Lung (tissue), 17 donors: ENCODE measurements at places on chromosomes 1 and 21. TPM values are rescaled to one million over a fixed set of nuclear protein-coding genes. Genes with fewer than 3 reads are reported as not detected.

- no peak for DNase-seq
Measured at GRCh38 chr1:156811168-156811567, 5.5 kb downstream of the SH2D2A start.

DNA sequence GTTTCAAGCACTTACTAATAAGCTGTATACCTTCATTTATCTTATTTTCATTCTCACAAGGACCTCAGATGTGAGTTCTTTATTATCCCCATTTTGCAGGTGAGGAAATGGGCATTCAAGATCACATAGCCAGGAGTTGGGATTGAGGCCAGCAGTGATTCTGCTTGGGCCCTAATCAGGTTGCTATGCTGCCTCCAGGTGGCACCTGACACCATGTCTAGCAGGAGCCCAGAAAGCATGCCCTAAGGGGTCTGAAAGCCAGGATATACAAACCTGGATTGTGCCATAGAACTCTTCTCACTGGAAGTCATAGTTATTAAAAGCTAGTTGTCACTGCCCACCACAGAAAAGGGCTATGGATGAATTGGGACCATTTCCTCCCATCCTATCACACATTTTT, 61.1 kb downstream of the FYB2 start:
- no peak for DNase-seq

DNA sequence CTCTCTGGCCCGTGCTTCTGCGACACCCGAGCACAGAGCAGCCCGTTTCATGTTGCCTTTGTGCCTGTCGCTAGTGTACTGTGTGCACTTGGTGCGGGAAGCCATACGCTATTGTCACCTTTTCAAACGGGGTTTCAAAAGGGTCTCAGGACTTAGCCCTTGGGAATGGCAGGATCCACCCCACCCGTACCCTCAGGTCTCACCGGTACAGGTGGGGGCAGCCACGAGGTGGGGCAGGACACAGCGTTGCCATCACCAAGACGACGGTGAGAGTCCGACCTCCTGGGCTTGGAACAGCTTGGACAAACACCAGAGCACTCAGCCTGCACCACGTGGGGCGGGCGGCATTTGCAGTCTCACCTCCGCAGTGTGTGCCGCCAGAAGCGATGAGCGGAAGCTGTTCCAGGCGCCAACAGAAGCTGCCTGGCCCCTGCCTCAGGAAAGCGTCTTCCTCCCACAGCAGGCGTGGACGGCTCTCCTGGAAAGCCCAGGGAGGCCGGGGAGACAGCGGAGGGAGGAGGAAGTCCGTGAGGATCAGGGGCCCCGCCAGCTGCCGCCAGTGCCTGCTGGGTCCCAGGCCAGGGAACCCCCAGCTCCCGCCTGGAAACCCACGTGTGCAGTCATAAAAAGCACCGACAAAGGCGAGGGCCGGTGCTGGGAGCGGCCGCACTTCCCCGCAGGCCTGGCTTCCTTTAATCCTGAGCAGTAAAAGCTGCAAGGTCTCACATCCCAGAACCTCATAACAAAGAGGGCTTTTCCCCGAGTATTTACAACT, 131.3 kb upstream of the ARHGEF16 start:
- DNase-seq: peak; percentile 54

- DNase-seq: no peak
Measured at GRCh38 chr1:26759531-26759930, 28.2 kb upstream of the PIGV start.

The CLDN17 gene
- total RNA-seq: not detected

DNA sequence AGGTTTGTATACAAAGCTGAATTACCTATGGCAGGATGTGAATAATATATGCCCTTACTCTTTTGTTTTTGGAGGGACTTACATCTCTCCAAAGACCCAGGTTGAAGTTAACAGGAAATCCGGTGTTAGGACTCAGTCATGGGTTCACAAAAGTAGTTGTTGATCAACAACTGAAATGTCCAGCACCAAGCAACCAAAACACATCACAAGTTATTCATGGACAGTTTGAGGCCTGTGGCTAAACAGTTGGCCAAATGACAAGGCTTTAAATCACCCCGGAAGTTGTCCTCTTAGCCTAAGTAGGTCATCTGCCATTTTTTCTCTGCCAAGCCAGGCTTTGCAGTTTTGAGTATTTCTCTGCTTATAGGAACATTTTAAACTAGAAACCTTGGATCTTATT, 89.9 kb downstream of the CD247 start:
- peak; percentile 57 for DNase-seq

DNA sequence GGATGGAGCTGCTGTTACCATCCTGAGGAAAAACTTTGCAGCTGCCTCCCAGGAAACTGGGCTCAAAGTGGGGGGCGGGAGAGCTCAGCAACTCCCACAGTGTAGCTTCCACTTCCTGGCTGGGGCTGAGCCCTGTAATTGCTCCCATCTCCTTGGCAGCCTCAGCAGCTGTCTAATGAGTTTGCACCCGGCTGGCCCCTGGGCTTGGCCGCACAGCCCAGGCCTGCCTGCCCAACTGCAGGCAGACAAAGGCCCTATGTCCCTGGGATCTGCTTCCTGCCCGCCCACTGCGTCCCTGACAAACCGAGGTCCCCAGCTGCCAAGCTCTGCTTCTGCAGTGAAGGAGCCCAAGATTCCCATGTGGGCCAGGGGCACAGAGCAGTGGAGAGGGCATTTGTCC, 30.1 kb downstream of the EDN2 start:
- DNase-seq: peak; percentile 76

The MEGF6 gene
- total RNA-seq: 44.1 TPM

DNA sequence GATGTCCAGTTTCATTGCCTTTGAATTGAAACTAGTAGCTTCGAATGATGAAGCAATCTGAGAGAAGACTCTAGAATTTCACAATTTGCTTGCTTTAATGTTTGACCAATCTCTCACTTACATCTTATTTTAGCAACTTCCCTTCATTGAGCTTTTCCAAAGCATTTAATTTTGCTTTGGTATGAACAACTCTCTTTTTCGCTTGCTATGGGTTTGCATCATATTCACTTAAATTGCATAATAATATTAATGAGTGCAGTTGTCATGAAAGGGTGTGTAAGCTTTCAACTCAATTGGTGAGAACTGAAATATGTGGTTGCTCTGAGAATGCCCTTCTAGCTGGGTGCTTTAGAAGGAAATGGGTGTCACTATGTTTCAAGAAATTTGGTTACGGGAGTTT, 309.2 kb downstream of the HLX start:
- DNase-seq: no peak

The SESN2 gene
- 19.4 TPM for total RNA-seq

The RIMS3 gene
- 5.5 TPM for total RNA-seq

DNA sequence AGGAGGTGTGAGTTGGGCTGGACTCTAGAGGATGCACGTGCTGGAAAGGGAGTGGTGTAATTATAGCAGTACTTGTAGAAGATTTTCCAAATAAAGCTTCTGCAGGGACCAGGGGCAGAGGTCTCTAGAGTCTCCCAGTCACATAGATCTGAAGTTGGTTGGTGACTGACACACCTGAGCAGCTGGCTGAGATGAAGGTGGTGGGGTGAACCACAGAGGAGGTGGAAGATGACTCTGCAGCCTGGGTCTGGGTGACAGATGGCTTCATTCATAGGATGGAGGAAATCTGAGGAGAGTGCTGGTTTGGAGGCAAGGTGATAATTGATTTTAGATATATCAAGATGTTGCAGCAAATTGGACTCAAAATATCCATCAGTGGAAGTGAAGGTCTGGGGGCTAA, 178.9 kb upstream of the IVNS1ABP start:
- DNase-seq: no peak

DNA sequence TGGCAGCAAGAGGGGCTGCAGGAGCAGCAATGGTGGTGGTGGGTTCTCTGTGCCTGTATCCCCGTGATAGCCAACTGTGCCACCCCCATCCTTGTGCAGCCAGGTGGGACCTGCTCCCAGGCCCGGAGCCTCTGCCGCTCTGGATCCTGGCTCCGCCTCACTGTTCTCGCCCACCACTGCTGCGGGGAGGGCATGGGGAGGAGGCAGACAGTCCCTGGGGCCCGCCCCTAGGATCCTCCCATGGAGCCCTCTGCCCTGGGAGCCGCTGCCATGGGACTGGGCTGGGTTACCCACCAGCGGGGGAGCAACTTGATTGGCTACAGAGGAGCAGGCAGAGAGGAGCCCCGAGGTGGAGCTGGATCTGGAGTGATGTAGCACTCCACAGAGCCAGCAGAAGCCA, 31.6 kb downstream of the CD1D start:
- no peak for DNase-seq

The AVPR1B gene
- total RNA-seq: not detected

The INAVA gene
- 17.1 TPM for total RNA-seq

DNA sequence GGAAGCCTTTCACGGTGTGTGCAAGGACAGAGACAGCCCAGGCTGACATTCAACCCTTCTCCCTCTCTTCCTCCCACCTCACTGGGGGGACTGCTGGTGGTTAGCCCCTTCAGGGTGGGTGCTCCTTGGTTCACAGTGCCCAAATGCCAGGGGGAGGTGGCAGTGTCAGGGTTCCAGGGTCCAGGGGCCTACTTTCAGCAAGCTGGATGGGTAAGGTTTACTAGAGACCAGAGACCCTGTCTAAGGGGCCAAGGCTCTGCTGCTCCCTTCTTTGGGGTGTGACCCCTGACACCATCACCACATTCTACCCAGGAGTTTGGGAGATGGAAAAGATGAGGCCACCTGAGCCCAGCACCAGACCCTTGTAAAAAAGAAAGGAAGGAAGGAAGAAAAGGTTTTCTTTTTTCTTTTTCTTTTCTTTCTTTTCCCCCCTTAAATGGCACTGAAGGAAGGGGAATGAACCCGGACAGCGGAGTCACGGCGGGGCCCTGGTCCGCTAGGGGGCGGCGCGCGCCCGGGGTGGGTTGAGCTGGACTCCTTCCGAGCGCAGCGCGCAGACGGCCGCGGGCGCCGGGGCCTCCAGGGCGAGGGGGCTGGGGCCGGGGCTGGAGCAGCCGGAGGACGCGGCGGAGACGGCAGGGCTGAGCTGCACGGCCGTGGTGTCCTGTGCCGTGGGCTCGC, 18.8 kb downstream of the KNCN start:
- DNase-seq: peak; percentile 77

The C1orf185 gene
- total RNA-seq: not detected
